ENCODE measurements at places on chromosomes 3 and 15.

DNA sequence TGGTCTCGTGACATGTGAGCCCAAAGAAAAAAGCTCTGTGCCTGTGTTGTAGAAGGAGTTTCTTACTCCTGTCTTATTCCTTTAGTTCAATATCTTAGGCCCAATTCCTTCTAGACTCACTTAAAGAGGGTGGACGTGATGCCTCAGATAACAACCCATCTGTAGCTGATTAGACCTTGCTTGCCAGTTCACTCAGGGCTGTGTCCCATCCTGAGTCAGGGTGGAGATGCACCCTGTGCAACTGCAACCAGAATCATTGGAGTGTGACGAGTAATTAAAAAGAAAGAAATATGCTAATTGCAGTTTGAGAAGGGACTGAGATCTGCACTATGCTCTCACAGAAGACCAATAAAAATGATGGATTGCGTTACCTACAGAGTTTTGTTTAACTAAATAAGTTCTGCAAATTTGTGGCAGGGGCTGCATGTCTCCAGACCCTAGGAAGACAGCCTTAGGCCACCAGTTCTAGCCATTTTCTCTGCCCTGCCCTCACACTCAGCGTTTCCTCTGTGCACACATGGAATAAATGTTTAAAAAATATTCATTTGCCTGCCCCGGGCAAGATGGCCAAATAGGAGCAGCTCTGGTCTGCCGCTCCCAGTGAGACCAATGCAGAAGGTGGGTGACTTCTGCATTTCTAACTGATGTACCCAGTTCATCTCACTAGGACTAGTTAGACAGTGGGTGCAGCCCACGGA, 83.0 kb downstream of the MOBP start:
- DNase-seq: no peak

DNA sequence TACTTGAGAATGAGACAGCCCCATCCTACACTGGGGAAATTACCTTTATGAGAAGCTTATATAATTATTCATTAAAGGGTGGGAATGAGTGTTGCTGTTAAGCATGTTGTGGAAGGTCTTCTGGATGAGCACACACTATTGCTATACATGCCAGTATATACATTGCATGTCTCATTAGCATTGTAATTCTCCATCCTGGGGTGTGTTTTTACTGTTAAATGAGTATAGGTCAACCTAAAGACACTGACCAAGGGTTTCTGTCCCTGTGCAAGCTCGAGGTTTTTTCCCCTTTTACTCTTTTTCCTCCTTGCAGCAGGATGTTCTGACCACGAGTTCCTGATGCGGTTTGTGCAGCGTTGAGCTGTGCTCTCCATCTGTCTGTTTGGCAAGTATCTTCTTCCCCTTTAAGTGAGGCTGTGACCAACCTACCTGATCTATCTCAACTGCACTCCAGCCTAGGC, 7.2 kb upstream of the IVD start:
- no peak for DNase-seq

DNA sequence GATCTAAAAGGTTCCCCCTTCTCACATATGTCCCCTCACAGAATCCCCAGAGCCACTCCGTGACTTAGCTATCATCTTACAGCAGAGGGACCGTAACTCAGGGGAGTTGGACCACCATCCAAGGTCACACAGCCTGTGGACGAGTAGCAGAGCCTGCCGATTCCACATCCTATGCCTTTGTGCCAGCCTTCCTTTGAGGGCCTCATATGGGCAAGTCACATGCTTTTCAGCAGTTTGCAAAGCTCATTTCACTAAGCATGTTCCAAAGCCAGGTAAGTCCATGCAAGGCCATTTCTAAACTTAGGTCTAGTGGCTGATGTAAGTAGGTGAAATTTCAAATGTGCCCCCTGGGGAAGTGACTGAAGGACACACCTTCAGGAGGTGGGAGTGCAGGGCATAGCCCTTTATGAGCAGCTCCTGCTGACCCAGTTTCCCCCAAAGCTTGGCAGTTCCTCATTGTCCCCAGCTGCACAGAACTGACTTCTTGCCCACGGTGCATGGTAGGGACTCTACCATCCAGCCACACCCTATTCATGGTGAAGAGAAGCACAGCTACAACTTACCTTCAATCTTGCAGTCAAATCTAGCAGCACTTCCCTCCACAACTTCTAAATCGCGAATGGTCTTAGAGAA, 33.3 kb upstream of the HACD2 start:
- DNase-seq: no peak

DNA sequence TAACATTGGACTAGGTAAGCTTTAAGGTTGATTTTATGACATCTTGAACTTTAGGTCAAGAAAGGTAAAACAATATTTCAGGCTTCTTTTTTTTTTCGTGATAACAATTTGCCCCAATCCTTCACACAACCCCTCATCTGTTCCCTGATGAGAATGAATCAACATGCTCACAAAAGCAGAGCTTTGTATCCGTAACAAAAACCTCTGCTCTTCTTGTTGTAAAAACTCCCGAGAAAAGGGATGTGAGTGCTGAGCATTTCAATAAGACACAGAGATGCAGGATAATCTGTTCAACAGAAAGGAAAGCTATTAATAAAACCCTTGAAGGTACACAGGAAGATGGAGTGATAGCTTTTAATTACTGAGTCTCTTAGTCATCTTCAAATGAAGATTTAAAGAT, 94.3 kb downstream of the RAD18 start:
- no peak for DNase-seq

- DNase-seq: no peak
Measured at GRCh38 chr3:98739266-98739665, 23.9 kb upstream of the ST3GAL6 start.

DNA sequence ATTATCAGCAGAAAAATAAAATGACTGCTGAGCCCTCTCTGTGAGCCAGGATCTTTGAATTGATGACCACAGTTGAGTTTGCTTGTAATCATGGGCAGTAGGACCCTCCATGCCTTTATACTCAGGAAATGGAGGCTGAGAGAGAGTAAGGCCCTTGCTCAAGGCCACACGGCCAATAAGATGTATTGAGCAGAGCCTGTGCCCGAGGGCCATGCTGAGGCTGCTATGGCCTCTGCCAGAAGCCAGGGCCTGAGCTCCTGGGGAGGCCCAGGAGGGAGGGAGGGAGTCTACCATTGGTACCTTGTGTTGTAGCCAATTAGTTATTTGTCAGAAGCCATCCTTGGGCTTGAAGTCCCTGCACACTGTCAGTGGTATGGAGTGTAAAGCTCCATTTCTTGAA, 151.4 kb downstream of the DNAJB8 start:
- DNase-seq: no peak

DNA sequence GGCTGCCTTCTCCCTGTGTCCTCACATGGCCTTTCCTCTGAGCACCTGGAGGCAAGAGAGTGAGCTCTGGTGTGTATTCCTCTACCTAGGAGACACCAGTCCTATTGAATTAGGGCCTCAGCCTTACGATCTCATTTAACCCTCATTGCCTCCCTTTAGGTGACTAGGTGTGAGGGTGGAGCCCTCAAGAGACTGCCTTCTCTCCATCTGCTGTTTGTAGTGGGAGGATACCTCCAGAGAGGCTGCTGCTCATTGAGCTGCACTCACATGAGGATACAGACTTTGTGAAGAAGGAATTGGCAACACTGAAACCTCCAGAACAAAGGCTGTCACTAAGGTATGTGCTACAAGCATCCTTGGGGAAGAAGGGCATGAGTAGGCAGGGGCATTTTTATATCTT, at the start of gene CCR8:
Gene CCR8, plus strand, starts transcription at position 217 of the 400 bp plus-strand sequence. CDS start 2,623 bp downstream, outside the sequence.
- DNase-seq: no peak

- DNase-seq: no peak
Measured at GRCh38 chr3:100697172-100697571, 12.1 kb upstream of the TFG start.

- DNase-seq: no peak
Measured at GRCh38 chr3:114392831-114393230, 99.0 kb downstream of the TIGIT start.

GRCh38 chr3:197547306-197548011, 8.3 kb downstream of the BDH1 start:
- no peak for DNase-seq

DNA sequence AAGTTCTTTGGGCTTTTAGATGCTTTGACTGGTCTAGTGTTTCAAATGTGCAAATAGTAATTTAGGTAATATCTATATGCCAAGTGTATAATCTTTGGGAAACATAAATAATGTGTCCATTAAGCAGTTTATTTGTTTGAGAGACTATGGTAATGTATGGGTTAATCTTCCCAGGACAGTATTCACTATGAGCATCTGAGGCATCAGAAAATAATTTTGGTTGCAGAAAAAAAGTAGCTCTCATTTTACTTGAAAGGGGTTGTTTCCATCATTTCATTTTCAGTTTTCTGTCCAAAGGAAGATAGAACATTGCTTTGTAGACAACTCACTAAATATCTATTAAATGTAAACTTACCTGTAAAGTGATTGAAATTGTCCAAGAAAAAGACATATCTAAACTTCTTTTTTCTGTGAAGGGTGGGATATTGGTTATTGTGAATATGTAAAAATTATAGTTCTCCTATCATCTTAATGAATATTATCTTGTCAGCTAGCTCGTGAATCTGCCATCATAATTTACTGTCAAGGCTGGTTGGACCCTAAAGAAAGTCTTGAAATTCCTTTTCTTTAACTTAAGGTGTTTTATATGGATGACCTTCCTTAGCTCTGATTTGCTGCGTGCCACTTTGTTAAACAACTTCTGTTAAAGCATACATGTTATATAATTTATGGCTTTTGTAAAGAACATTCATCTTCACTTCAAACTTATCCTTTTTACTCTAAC, 108.8 kb downstream of the EPHA3 start:
- DNase-seq: no peak

DNA sequence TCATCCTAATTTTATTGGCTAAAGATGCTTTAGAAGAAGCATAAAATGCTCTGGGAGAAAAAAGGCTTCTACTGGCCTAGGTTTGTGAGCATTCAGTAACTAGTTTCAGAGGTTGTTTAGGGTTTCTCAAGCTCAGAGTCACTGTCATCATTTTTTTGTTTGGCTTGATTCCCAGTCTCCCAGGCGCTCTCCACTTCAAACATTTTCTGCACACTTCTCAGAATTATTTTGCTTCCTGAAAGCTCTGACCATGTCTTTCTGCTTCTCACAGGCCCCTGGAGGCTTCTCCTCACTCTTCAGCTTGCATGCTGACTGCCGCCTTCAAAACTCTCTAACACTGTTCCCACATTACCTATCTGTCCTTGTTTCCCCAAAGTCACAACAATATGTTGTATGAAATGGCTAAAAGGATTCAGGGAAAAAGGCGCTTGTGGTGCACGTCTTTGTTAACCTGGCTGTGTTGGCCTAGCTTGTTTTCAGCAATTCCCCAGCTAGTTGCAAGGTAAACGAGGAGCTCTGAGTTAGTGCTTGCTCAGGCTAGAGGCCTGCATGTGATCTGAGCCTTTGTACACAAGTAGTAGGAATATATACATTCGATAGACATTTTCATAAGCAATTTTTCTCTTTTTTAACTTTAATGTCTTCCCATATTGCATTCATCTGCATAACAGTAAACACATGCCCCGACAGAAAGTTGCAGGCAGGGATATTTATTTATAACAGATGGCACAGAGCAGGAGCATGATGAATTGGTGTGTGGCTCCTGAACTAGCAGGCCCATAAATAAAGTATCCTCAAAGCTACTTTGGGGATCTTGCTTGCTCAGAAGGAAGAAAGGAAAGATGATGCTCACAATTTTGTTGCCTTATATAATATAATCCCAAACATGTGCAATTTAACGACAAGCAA, 129.2 kb upstream of the DPH6 start:
- no peak for DNase-seq

GRCh38 chr3:11238880-11239279, 33.3 kb upstream of the ATG7 start:
- DNase-seq: no peak

DNA sequence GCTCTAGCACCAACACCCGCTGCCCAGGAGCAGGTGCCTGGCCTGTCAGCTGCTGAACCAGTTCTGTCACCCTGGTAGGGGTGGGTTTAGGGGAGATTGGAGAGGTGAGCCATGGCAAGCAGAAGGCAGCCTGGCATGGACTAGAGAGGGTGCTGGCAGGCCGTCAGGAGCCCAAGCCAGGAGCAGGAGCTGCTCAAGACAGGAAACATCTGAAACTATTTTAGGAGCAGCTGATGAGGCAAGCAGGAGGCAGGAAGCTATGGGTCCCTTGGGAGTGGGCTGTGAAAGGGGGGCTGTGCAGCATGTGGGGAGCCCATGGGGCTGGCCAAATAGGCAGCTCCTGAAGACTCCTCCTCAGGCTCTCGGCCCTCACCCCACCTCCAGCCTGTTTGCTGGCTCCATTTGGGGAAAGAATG, 2.3 kb downstream of the INKA1 start:
- DNase-seq: no peak

DNA sequence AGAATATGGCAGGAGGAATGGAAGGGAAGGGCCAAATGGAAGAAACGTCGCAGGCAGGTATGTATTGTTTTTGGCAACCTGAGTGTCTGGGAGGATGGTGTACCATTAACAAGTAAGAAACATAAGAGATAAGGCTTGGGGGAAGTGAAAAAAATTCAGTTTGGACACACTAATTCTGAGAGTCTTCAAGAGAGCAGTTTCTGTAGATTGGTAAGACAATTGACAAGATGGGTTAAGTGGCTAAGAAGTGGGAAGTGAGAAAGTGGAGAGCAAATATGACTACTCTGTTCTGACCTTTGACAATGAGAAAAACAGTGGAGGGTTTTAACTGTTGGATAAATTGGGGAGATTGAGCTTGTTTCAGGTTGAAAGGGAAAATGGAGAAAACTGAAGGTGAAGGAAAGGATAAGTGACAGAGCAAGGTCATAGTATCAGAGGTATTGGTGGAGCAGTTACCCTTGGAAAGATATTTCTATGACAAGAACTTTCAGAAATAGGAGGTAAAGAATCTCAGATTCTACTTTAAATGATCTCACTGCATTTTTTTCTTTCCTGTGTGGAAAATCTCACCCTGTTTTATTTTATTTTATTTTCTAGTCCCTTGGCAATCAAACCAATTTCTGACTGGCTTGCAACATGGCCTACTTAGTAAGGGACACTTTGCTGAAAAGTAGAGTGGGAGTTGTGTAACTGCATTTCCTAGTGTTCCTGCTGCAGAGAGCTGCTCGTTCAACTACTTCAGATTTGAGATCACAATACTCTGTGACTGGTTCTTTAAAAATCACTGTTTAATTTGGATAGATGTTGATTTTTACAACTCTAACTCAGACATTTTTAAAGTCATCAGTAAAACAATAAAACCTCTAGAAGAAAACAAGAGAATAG, 23.1 kb upstream of the GABPB1 start:
- DNase-seq: no peak

GRCh38 chr15:80674245-80674614, 20.9 kb upstream of the ABHD17C start:
- DNase-seq: no peak

DNA sequence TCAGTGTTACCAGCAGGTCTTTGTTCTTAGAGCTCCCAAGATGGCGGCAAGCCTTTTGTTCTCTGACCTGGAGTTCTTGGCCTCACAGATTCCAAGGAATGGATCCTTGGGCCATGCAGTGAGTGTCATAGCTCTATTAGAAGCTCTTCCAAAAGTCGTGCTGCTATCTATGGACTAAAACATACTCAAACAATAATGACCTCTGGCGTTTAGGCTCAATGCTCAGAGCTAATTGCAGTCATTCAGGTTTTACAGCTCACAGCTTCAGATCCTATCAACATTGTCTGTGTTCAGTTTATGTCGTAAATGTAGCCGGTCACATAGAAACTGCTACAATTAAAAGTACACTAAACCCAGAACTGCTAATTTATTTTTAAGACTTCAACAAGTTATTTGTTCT, 22.2 kb downstream of the CCRL2 start:
- DNase-seq: no peak

- DNase-seq: no peak
Measured at GRCh38 chr3:132256989-132257388, 60.2 kb upstream of the ACP3 start.
